ENCODE measurements at places on chromosomes 3 and 15.

DNA sequence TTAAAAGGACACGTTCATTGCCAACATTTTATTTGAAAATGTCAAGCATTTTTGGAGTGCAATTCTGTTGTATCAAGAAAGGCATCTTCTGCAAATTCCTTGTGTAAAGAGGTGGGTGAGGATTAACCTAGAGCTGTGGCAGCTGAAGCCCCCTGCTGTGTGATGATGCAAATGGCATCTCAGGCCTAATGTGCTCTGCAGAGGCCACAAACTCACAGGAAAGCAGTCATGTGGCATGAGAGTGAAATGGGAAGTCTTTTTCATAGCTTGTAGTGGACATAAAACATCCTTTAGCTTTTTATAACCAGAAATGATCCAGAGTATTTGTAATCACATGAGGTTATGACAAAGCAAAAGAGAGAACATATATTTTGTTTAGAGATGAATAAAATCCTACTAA lies 6.4 kb downstream of the CADM2 start:
- peak; percentile 46 for DNase-seq

DNA sequence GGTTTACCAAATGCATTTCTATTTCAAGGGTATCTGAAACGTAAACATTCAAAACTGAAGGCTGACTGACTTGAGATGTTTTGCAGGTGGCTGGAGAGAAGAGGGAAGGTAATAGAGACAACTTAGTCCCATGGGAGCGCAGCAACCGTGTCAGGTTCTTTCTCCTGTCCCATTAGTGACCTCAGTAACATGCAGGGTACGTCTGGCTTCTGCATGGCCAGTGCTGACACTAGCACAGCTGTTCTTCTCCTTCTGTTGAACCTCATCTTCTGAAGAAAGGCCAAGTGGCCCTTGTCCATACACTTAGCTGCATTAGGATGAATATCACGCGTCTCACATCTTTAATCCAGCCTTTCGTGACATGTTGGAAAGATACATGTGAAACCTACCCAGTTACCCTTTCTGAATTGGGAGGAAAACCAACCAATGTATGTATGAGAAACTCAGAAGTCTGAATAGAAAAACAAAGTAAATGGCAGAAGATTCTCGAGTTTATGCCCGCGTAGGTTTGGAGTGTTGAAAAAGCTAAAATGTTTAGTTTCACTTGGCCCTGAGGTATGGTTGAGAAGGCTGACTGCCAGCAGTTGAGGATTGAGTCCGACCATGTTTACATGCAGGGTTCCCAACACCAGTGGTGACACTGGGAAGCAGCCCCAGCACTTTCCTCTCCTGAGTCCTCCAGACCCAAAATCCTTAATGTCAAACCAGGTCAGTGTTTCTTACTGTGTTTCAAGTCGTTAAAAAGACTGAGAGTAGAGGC lies 10.3 kb downstream of the NCBP2 start:
- no peak for DNase-seq

- no peak for DNase-seq
Measured at GRCh38 chr3:157094751-157095480, 65.0 kb downstream of the CCNL1 start.

GRCh38 chr3:21979706-21980105 lies 228.7 kb upstream of the ZNF385D start:
- DNase-seq, result no peak

DNA sequence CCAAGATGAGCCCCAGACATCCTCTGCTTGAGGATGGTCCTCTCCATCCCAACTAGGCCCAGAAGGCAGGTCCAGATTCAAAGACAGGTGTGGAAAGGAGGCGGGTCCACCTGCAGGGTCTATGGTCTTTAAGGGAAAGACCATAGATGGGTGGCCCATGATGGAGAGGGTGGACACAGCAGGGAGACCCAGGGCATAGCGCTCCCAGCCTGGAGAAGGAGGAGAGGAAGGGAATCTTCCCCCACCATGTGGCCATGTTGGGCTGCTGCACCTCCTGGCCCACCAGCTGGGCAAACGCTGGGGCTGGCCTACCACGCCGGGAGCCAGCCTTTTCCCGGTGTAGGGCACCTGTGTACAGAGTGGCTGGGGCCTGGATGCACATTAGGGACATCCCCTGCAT lies 265.2 kb upstream of the TLE3 start:
- DNase-seq, result no peak

- no peak for DNase-seq
Measured at GRCh38 chr15:47711655-47712054, 5.7 kb upstream of the SEMA6D start.

GRCh38 chr3:52394751-52395502 lies 50.0 kb downstream of the SEMA3G start:
- DNase-seq, result no peak

GRCh38 chr3:15649341-15649740 lies 47.8 kb downstream of the BTD start:
- no peak for DNase-seq

- DNase-seq, result no peak
Measured at GRCh38 chr3:156349978-156350377, 204.9 kb downstream of the SSR3 start.

- no peak for DNase-seq
Measured at GRCh38 chr15:68930268-68931022, at the start of gene SPESP1. SPESP1 (plus strand) TSS chr15:68930525; CDS start chr15:68930654, 129 bp downstream.

GRCh38 chr3:52041118-52041731 lies 15.1 kb downstream of the DUSP7 start:
- no peak for DNase-seq

GRCh38 chr15:32888221-32888761 lies 170.5 kb downstream of the GREM1 start:
- no peak for DNase-seq

GRCh38 chr15:33547876-33548275 lies 237.1 kb downstream of the RYR3 start:
- no peak for DNase-seq

DNA sequence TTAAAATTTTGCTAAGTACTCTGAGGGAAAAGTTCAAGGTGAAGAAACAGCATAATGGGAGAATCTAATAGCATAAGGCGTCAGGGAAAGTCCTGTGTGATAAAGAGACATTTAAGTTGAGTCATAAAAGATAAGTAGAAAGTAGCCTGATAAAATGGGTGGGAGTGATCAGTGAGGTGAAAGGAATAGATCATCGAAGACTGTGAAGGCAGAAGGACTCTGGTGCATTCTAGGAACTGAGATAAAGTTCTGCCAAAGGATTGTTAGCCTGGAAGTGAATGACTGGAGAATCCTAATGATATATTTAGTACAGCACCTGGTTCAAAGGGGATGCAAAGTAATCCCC lies 149.9 kb downstream of the CFAP20DC start:
- DNase-seq, result no peak

- no peak for DNase-seq
Measured at GRCh38 chr15:101156509-101157159, 95.2 kb downstream of the CHSY1 start.

GRCh38 chr15:49278751-49279150 lies 108.7 kb downstream of the GALK2 start:
- DNase-seq, result no peak

- no peak for DNase-seq
Measured at GRCh38 chr3:133388696-133389395, 11.0 kb upstream of the BFSP2 start.

DNA sequence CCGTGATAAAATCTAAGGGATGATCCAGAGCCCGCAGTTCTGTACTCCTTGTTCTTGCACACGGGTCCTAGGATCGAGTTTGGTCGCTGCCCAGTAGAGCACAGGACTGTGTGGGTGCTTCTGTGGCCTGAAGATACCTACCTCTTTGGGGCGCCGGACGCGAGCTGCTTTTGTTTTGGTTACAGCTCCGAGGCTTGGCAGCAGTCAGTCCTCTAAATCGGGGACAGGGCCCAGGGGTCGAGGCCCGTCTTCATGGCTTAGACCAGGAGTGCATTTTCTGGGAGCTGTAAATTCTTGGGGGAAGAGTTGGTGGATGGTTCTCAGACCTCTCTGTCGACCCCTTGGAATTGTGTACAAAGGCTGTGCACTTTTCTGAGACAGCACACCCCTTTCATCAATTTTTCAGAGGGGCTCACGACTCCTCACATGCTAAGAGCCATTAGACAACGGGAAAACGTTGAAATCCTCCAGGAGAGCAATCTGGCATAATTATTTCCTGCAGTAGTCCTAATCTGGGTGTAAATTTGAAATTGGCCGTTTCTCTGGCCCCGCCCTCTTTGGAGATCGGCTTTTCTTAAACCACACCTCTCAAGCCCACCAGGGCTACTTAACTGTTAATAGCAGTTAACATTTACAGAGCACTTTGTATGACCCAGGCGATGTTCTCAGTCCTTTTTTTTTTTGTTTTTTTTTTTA lies 928 bp downstream of the CEP97 start:
- no peak for DNase-seq

GRCh38 chr3:146187334-146187950 lies 26.5 kb upstream of the PLOD2 start:
- no peak for DNase-seq

DNA sequence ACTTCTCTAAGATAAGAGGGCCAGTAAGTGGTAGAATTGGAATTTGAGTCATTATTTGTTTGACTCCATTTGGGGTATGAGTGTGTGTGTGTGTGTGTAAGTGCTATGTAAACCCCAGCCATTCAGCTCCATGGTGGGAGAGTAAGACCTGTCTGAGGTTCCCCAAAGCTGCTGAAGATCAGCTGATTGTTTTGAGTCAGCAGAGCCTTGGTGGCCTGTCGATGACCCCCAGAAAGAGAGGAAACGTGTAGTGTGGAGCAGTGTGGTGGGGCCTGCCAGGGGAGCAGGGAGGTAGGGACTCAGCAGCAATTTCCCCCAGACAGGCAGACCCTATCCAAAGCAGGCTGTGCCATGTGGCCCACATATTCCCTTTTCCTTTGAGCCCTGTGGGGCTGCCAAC lies 5.3 kb downstream of the DVL3 start:
- peak; percentile 97 for DNase-seq

DNA sequence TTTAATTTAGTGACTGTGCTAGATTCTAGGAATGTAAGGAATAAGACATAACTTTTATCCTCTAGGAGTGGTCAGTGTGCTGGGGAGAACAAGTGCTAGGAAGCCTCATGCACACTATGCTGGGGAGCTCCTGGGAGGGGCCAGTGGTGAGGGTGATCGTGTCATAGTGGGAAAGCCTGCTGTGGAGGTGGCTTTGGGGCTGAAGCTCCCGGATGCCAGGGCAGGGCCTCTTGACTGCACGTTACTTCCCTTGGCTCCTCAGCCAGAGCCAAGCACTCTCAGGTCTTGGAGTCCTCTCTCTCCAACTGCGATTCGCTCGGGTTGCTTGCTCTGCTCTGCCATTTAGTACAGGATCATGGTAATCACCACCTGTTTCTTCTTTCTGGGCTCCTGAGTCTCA lies 33.6 kb downstream of the SQOR start:
- no peak for DNase-seq

GRCh38 chr3:127678611-127679533 lies 6.1 kb downstream of the ABTB1 start:
- DNase-seq, result no peak

- no peak for DNase-seq
Measured at GRCh38 chr3:51677358-51677757, 6.3 kb downstream of the TEX264 start.

- no peak for DNase-seq
Measured at GRCh38 chr15:25936004-25936403, 72.9 kb upstream of the ATP10A start.

- no peak for DNase-seq
Measured at GRCh38 chr3:10883478-10884234, 67.6 kb downstream of the SLC6A11 start.

DNA sequence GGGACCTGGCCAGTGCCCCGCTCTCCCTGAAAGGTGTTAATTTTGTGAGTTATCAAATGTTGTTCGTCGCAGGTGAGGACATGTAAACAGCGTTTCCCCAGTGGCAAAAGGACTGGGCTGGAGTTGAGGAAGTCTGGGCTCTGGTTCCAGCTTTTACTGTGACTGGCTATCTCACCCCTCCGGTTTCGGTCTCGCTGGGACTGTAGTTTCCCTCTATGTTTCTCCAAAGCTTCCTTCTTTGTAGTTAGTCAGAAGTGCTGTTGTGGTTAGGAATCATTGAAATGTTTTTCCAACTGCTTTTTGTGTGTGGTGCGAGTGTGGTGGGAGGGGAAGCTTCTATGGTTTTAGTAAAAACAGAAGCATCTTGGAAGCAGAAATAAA lies 990 bp upstream of the CLDN1 start:
- no peak for DNase-seq
